Keratinocyte (primary cell): ENCODE measurements at places on chromosomes 4 and X. TPM values are rescaled to one million over a fixed set of nuclear protein-coding genes. Genes with fewer than 3 reads are reported as not detected.

SH2D1A gene
- 0.02 to 0.05 TPM (median 0.04 TPM) in 3 replicates for polyA plus RNA-seq

GRCh38 chrX:71945237-71945805 lies 34.7 kb downstream of the NHSL2 start:
- peaks cover 44% of the 10 kb centered on the region for H3K27me3 ChIP-seq
- H3K36me3 ChIP-seq: no peaks in the 10 kb centered on the region

- no peaks in the 10 kb centered on the region for H3K4me1 ChIP-seq
- H3K4me3 ChIP-seq: no peak overlapping the region
- H3K36me3 ChIP-seq: no peaks in the 10 kb centered on the region
- H3K27ac ChIP-seq: no peak overlapping the region
Observed at GRCh38 chr4:138685316-138685715, 330.3 kb upstream of the NOCT start.

DNA sequence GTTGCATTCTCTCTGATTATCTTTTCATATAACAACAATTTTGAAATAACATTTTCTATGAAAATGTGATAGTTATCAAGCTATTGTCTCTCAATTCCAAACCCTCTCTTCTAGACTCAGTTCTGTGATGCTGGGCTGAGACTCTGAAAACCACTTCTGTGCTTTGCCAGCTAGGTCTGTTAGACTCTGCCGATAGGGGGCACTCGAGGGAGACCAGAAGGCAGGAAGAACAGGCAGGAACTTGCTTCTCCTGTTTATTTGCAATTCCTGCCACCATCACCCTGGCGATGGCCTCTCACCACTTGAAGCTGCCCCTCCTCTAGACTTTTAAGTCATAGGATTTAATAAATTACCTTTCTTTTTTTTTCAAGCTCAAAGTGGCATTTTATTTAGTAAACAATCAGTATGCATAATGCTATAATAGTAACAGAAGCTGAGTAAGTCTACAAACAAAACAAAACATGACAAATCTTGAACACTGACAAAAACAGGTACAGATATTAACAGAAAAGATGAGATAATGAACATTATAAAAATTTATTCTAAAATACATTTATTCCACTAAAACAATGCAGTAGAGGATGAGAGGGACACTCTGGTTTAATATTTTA lies 49.7 kb downstream of the RASL11B start:
- no peaks in the 10 kb centered on the region for H3K4me1 ChIP-seq
- H3K27me3 ChIP-seq: no peaks in the 10 kb centered on the region
- peak; percentile 54 for DNase-seq
- H3K4me3 ChIP-seq: no peak overlapping the region

MFAP3L gene
- 7.6 to 10.8 TPM (median 10.2 TPM) in 3 replicates for polyA plus RNA-seq

DNA sequence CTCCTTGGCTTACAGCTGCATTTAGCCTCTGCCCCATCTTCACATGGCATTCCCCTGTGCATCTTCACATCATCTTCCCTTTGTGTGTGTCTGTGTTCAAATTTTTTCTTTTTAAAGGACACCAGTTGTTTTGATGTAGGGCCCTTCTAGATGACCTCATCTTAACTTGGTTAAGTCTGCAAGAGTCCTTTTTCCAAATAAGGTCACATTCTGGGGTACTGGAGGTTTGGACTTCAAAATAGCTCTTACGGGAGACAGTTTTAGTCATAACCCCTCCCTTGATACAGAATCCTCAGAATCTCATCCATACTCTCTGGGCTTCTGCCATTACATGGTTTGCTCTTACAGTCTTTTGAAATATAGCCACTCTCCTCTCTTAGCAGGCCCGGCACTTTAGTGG lies 231.5 kb upstream of the ATP6AP2 start:
- no peaks in the 10 kb centered on the region for H3K4me1 ChIP-seq
- no peak overlapping the region for H3K4me3 ChIP-seq
- H3K36me3 ChIP-seq: no peaks in the 10 kb centered on the region
- no peaks in the 10 kb centered on the region for H3K27me3 ChIP-seq

DNA sequence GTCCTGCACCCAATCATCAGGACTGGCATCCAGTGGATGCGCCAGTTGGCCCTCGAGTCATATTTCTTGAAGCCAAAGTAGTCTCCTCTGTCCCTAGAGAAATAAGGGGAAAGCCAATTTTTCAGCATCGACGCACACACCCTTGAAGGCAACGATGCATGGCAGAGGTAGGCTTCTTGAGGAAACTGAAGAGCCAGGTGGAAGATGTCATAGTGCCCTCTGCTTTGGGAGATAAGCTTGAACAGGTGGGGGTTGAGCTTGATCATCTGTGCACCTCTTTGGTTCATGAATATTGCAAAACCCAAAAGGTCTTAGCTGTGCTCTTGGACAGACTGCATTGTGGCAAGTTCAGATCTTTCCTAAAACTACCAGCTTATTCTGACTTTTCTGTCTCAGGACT lies 34.6 kb upstream of the WDR1 start:
- H3K27me3 ChIP-seq: peaks cover 2% of the 10 kb centered on the region
- no peaks in the 10 kb centered on the region for H3K36me3 ChIP-seq
- no peak for DNase-seq

- no peak overlapping the region for H3K4me3 ChIP-seq
- H3K4me1 ChIP-seq: no peaks in the 10 kb centered on the region
- no peaks in the 10 kb centered on the region for H3K36me3 ChIP-seq
- no peak for DNase-seq
- H3K27ac ChIP-seq: no peak overlapping the region
- H3K27me3 ChIP-seq: no peaks in the 10 kb centered on the region
Observed at GRCh38 chr4:71029504-71029903, 36.1 kb downstream of the DCK start.

- H3K4me3 ChIP-seq: no peak overlapping the region
- H3K27me3 ChIP-seq: no peaks in the 10 kb centered on the region
- H3K4me1 ChIP-seq: peaks cover 7% of the 10 kb centered on the region
Observed at GRCh38 chr4:83108101-83108861, 6.2 kb downstream of the PLAC8 start.

DNA sequence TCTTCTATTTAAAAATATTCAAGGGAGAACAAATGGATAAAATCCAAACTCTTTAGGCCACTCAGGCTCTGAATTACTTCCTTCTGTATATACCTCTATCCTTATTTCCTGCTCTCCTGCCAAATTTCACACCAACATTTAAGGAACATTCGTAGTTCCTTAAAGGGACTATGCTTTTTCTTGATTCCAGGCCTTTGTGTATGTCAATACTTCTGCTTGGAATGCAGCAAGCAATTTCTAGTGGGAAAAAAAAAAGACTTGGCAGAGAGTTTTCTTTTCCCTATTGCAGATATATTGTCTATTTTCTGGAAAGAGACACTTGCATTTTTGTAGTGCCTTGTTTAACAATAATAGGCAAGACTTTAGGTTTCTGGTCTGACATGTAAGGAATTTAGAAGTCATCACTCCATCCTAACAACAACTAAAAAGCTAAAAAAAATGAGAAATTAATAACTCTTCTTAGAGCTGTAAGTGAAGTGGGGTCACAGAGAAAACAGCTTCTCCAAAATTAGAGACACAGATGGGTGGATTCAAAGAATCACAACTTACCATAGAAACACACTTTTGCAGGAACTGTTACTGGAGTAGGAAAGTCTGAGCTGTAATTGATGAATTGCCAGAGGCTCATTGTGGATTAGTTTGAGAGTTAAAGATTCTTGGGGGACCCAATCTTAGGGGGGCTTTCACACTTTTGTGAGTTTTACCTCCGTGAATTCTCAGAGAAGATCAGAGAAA lies 2.1 kb upstream of the ADH5 start:
- H3K27me3 ChIP-seq: no peaks in the 10 kb centered on the region
- peaks cover under 1% of the 10 kb centered on the region for H3K36me3 ChIP-seq
- peak overlapping the region; percentile 96 for H3K27ac ChIP-seq
- DNase-seq: no peak
- peak overlapping the region; percentile 81 for H3K4me3 ChIP-seq

- no peak overlapping the region for H3K4me3 ChIP-seq
- no peak overlapping the region for H3K27ac ChIP-seq
- DNase-seq: no peak
- H3K36me3 ChIP-seq: no peaks in the 10 kb centered on the region
- H3K27me3 ChIP-seq: no peaks in the 10 kb centered on the region
Observed at GRCh38 chr4:120291541-120291940, 224.9 kb upstream of the MAD2L1 start.

GRCh38 chr4:94635177-94635576 lies 122.6 kb upstream of the BMPR1B start:
- no peak overlapping the region for H3K4me3 ChIP-seq
- no peaks in the 10 kb centered on the region for H3K27me3 ChIP-seq
- H3K4me1 ChIP-seq: peaks cover 1% of the 10 kb centered on the region
- DNase-seq: no peak
- no peak overlapping the region for H3K27ac ChIP-seq

DNA sequence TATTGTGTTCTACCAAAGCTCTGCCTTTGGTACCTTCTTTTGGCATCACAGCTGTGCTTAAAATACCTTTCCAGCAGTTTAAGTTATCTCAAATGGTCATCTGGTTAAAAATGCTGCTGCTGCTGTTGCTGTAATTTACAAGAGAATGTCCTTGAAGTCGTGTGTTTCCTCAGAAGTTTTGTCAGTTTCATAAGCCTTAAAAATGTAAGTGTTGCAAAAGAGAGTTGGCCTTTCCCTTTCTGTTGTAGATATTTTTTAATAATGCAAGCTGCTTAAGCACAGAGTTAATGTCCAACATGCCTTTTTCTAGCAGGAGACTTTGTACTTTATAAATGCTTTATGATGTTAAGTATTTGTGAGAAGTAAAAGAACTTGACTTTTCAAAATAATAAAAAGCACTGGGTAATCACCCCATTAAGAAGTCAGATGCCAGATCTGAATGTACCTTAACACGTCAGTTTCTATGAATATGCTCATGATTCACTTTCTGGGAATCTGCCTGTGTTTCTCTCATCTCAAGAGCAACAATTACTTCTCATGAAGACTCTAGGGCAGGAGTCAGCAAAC lies 35.3 kb upstream of the TENM3 start:
- DNase-seq: no peak
- H3K36me3 ChIP-seq: no peaks in the 10 kb centered on the region
- H3K27me3 ChIP-seq: no peaks in the 10 kb centered on the region
- no peak overlapping the region for H3K4me3 ChIP-seq

DNA sequence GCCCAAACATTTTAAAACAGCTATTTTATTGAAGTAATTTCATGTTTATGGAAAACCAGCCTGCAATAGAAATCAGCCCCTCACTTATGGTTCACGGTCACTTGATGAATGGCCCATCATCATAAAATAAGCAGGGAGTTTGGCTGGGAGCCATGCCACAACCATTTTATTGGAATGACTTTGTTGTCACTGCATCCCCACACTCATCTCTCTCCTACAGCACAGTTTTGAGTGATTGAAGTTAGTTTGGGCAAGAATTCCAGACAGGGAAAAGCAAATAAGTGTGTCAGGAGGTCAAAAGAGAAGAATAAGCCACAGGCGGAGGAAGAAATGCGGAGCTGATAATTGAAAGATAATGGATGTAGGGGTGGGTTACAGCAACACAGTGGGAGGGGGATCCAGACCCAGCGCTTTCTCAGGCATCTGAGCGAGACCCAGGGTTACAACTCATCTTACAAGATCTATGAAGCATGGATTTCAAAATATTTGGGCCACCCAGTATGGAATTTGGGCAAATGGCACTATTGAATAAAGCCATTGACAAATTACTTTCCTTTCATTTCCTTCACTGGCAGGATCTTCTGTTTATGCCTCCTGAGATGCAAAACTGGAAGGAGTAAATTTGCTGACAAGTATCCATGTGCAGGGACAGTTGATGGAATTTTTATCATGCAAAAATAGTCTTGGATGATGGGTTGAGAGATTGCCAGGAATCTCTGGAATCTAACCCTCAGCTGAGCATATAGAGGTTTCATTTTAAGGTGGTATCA lies 100.8 kb downstream of the SHROOM3 start:
- no peaks in the 10 kb centered on the region for H3K27me3 ChIP-seq
- H3K27ac ChIP-seq: no peak overlapping the region
- no peaks in the 10 kb centered on the region for H3K36me3 ChIP-seq
- no peaks in the 10 kb centered on the region for H3K4me1 ChIP-seq

- H3K27me3 ChIP-seq: no peaks in the 10 kb centered on the region
- H3K36me3 ChIP-seq: no peaks in the 10 kb centered on the region
- H3K4me3 ChIP-seq: no peak overlapping the region
- DNase-seq: no peak
- no peak overlapping the region for H3K27ac ChIP-seq
Observed at GRCh38 chr4:35934320-35934981, 309.9 kb downstream of the ARAP2 start.

FRYL gene
- polyA plus RNA-seq: 29.4 to 40.4 TPM (median 29.6 TPM) in 3 replicates

CENPU gene
- polyA plus RNA-seq: 3.3 to 12.5 TPM (median 7.9 TPM) in 3 replicates

- H3K27ac ChIP-seq: no peak overlapping the region
- no peak for DNase-seq
- H3K4me3 ChIP-seq: no peak overlapping the region
- no peaks in the 10 kb centered on the region for H3K27me3 ChIP-seq
- H3K36me3 ChIP-seq: no peaks in the 10 kb centered on the region
Observed at GRCh38 chrX:46588263-46588662, 14.7 kb downstream of the CHST7 start.

DNA sequence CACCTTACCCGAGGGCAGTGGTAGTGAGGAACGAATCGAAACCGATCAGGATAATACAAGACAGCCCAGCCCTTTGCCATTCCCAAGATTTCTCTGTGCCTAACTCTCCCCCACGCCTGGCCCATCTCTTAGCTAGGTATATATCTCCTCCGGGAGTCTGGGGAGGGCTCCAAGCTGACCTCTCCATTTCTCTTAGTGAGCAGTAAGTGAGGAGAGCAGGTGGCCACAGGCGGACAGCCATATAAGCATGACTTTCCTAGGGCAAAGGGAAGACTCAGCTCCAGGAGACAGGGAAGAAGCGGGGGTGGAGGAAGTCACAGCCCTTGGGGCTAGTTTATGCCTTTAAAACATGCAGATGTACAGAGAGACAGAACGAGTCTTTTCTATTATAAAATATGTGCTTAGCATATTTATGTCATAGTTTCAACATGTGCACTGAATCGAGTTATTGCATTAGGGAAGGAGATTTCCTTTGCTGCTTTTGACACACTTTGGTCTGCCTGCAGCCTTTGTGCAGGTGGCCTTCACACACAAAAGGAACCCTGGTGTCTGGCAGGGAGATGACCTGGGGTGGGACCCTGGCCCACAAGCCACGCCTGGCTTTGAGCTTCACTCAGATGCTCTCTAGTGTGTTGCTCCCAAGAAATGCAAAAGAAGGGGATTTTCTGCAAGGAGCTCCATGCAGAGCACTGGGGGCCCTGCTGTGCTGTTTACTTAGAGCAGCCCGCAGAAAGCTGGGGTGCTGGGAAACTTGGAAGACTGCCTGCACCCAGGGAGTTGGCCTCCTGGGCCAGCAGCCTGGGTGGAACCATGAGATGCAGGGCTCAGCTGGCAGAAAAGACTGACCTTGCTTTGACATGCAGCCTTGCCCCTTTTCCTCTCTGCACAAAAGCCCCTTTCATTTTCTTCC lies 613.3 kb downstream of the BCOR start:
- no peaks in the 10 kb centered on the region for H3K27me3 ChIP-seq
- no peak for DNase-seq
- H3K4me3 ChIP-seq: no peak overlapping the region
- no peak overlapping the region for H3K27ac ChIP-seq
- H3K4me1 ChIP-seq: peaks cover 14% of the 10 kb centered on the region

- no peak overlapping the region for H3K27ac ChIP-seq
- H3K4me1 ChIP-seq: no peaks in the 10 kb centered on the region
- H3K4me3 ChIP-seq: no peak overlapping the region
- no peaks in the 10 kb centered on the region for H3K36me3 ChIP-seq
- no peaks in the 10 kb centered on the region for H3K27me3 ChIP-seq
- no peak for DNase-seq
Observed at GRCh38 chr4:152559641-152560040, 23.7 kb upstream of the FBXW7 start.

MAGEC3 gene
- not detected in 3 replicates for polyA plus RNA-seq
